ENCODE measurements at places on chromosomes 7 and 10. TPM values are rescaled to one million over a fixed set of nuclear protein-coding genes. Genes with fewer than 3 reads are reported as not detected.

Gene MRLN
- not detected for total RNA-seq

Gene FOXI2
- not detected for total RNA-seq

Gene MMRN2
- 0.67 TPM for total RNA-seq

Gene MBLAC1
- total RNA-seq: 3.3 TPM

Gene KIF5B
- total RNA-seq: 142 TPM

Gene ADCY1
- not detected for total RNA-seq

Gene DYNC1I1
- 0.08 TPM for total RNA-seq

Gene CHST12
- 31.8 TPM for total RNA-seq

Gene MRPS17
- total RNA-seq: 20.1 TPM

Gene TRIM50
- total RNA-seq: not detected

Gene ITGA8
- not detected for total RNA-seq

Gene ZNF735
- not detected for total RNA-seq

Gene OR6V1
- not detected for total RNA-seq

Gene CAV2
- total RNA-seq: 157 TPM

Gene ACSM6
- not detected for total RNA-seq

Gene IGF2BP3
- total RNA-seq: 26.7 TPM

Gene CCDC3
- total RNA-seq: not detected

Gene BICC1
- total RNA-seq: 55.6 TPM

Gene MBL2
- not detected for total RNA-seq

Gene OR2A5
- total RNA-seq: not detected

Gene AGR3
- total RNA-seq: not detected

Gene CYP3A7
- total RNA-seq: not detected
